Left colon (tissue), 2 donors: ENCODE measurements at places on chromosomes 2 and 18.

DNA sequence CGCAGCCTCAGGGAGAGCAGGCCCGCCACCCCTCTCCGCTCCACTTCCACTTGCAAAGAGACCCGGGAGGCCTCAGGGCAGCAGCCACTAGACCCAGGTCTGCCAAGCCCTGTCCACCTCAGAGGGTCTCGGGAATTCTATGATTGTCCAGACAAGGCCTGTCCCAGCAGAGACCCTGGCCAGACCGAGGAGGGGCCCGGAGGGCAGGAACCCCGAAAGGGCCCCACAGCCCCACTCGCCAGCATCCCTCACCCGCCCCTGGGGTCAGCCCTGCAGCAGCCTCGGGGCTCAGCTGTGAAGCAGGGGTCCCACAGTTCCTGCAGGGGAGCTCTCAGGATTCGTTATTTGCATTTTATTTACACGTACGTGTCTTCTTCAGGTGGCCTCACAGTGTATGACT lies 269.5 kb downstream of the EIPR1 start:
- DNase-seq, result no peak

- DNase-seq, result no peak
These were observed 76.5 kb downstream of the ZNF521 start for GRCh38 chr18:25275412-25276001.

DNA sequence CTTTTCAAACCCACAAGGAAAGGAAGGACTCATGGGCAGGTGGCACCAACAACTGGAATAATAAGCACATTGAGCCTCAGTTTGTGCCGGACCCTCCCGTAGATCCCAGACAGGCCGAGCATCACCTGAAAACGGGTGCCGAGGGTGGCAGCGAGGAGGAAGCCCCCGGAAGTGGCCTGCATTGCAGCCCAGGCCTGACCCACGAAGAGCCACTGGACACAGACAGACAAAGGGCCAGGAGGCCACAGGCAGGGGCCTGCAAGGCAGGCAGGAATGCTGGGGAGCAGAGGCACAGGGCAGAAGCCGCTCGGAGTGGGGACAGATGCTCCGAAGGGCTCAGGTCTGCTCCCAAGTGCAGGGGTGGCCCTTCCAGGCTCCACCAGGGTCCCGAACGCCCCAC lies 31.7 kb downstream of the MTERF4 start:
- DNase-seq, result no peak

- peak; percentile 62 for DNase-seq
These were observed 286.3 kb upstream of the FN1 start for GRCh38 chr2:215722125-215722524.

DNA sequence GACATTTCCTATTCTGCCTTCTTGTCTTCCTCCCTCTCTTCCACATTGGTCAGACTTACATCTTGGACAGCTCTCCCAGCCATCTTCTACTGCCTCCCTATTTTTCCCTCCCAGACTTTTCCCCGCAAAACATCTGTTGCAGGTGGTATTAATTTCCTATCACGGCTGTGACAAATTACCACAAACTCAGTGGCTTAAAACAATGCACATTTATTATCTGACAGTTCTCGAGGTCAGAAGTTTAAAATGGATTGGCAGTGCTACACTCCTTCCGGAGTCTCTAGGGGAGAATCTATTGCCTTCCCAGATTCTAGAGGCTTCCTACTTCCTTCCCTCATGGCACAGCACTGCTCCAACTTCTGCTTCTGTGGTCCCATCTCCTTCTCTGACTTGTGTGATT lies 33.3 kb downstream of the STRADB start:
- no peak for DNase-seq

DNA sequence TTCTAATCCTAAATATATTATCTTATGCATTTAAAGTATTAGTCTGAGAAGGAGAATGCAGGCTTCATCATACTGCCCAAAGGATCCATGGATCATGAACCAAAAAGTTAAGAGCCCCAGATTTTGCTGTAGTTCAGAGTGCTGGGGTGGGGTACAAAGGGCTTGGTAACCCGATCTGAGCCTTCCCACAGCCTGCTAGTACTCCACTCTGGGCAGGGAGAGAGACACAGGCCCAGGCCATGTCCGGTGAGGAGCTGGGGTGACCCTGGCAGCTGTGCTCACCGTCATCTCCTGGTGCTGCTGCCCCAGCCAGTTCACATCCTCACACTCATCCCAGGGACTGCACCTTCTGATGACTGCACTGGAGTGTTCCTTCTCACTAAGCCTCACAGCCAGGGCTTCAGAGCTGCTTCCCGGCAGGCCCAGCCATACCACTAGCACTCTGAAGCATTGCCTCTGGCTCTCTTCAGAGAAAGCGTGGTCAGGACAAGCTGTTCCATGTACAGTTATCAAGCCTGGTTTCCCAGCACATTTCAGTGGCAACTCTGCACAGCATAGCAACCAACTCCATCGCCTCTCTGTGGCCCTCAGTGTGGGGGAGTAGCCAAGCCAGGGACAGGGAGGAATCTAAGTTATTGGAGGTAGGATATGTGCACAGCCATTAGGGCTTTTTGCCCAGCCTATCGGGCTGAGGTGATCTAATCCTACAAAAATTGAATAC lies 189.0 kb upstream of the CTAGE1 start:
- DNase-seq, result no peak

DNA sequence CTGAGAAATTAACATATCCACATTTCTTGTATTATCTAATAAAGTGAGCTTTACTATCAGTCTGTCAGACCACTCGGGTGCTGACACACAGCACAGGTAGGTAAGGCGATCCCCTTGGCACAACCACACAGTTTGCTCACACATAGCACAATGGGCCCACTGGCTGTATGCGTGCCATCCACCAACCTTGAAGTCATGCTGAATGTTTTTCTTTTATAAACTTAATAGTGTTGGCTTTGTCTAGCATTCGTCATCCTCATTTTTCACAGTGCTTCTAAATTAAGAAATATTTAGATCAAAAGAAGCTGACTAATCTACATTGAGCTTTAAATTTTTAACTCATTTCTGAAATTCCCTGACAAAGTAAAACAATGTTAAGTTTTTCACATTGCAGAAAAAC lies 50.0 kb upstream of the PAPOLG start:
- no peak for DNase-seq

DNA sequence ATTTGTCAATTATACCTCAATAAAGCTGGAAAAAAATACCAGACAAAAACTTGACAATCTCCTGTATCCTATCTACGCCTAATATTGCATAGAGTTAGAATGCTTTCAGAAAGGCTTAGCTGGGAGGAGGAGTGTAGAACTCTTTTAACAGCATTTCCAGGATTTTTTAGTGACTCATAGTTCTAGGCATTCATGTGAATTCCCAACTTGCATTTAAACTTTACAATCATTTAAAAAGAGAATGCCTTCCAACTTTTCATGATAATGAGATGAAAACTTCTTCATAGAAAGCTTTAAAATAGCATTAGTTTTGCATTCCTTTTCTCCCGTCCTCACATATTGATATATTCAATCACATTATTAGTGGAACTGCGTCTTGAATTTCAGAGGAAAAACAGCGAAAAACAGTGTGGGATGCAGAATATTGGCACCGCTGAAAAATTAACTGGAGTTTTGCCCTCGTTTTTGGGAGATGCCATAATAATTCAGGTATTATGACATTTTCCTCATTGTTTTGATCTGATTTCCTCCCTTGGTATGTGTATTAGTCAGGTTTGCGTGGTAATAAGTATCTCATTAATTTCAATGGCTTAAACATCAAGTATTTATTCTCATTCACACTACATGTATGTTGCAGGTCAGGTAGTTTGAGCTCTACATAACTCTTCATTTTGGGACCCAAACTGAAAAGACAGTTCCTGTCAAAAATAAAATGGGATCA lies 293.2 kb upstream of the FIGN start:
- no peak for DNase-seq

DNA sequence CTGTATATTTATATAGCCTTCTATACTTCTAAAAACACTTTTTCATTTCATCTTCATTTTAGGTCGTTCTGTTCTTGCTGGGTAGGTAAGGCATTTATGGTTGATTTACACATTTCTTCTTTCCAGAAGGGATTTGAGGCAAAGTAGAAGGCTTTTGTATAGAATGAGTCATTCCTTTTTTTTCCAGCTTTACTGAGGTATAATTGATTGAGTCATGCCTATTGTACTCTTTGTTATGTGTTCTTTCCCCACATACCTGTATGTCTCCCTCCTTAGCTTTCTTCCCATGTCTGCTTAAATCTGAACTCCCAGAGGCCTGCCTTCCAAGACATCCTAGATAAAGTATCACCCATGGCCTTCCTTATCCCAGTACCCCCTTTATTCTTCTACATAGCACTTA lies 4.8 kb upstream of the CDC42EP3 start:
- no peak for DNase-seq

DNA sequence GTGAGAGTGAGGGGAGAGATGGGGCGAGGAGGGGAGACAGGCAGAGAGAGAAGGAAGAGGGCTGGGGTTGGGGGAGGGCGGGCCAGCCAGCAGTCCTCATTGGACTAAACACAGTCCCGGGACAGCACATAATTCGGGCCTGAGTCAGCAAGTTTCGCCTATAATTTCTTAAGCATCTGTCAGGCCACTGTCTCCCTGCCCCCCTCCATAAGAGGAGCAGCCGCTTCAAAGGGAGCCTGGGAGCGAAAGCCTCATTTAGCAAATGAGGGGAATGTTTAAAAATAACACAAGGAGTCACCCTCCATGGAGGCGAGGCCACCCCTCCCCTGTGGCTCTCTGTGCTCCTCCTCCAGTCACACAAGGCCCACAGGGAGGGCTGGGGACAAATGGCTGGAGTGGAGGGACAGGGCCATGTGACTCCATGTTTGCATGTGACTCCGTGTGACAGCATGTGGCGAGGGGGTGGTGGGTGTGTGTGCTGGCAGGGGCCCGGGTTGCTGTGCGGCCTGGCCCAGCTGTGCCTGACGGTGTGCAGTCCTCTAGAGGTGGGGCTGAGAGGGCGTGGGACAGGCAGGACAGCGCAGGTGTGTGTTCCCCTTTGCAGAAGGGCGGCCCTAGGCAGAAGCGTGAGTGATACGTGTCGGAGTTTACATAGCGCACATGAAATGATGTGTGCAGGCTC lies 162.4 kb downstream of the CELF4 start:
- no peak for DNase-seq

DNA sequence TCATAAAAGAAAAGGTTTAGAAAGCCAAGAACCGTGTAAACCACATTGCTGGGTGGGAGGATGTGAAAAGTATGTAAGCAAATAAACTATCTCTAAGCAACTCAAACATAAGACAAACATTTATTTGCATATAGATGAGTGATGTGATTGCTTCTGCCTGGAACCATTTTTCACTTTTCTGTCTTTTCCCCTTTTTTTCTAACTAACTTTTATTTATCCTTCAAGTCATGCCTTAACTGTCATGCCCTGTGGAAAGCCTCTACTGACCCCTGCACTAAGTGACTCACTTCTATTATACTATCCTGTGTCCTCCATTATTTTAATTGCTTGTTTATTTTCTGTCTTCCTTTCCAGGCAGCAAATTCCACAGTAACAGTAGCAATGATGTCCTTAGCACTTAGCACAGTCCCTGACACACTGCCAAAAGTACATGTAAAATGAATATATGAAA lies 87.5 kb upstream of the CTAGE1 start:
- DNase-seq, result no peak

GRCh38 chr2:181157326-181157725 lies 176.9 kb downstream of the UBE2E3 start:
- no peak for DNase-seq

DNA sequence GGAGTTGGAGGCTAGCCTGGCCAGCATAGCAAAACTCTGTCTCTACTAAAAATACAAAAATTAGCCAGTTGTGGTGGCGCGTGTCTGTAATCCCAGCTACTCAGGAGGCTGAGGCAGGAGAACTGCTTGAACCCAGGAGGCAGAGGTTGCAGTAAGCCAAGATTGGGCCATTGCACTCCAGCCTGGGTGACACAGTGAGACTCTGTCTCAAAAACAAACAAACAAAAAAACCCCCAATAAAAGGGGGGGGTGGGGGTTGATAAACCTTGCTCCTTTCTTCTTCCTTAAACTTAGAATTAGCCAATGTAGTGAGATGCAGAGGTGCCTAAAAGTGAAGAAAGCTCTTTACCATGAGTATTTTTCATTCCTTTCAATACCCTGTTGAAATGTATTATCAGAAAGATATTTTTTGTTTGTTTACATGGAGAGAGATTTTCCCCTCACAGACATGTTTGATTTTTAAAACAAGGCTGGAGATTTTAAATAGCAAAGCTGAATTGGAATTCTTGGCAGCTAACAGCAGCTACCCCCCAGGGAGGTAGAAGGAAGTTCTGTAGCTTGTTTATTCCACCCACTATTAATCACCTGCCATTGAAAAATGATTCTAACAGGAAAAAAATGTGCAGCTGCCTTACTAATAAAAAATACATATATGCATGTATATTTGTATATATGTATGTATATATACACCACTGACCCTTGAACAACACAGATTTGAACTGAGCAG lies 48.6 kb downstream of the GYPC start:
- DNase-seq, result no peak

DNA sequence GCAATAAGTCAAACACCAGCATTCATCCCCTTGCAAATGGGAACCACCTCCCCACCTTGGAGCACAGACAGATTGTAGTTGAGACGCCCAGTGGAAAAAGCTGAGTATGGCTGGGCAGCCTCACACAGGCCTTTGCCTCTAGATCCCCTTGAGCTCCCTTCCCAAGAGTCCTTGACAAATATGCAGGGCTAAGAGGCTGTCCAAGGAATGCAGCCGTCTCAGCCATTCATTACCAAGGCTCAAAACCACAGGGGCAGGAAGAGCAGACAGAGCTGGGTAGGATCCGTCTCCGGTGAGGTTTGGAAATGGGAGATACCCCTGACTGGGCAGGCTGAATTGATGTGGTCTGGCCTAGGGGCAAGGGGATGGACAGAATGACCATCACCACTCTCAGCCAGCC lies 557.1 kb downstream of the TNS1 start:
- no peak for DNase-seq

DNA sequence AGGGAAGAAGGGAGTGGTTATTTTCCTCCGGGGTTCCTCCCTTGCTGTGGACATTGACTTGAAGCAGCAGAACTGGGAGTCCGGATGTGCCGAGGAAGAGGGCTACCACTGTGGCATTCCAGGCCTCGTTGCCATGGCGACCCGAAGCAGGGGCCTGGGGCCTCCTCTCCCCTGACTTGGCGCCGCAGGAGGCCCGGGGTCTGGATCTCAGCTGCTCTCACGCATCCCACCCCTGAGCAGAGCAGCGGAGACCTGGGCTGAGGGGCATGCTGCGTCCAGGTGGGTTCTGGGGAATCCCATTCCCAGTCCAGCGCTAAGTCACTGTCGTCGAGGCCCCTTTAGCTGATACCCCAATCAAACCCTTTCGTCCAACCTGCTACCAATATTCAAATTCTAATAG lies 100.2 kb downstream of the BCL11A start:
- no peak for DNase-seq
